NCI-H1694 (cell line): ENCODE measurements at places on chromosomes 4 and X.

DNA sequence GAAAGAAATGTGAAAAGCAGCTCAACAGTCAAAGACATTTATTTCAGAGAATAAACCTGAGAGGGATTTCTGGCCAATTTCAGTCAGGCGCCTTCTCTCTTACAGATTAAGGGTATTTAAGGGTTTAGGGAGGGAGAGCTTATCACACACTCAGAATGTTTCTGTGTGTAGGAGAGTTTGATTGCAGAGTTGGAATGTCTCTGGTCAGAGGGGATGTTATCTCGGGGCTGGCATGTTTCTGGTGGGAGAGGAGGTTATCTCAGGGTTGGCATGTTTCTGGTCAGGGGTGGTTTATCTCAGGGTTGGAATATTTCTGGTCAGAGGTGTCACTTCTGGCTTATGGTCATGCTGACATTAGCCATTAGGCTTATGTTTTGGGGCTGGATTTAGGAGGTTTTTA, 1920.5 kb upstream of the PCDH7 start:
- DNase-seq = no peak

DNA sequence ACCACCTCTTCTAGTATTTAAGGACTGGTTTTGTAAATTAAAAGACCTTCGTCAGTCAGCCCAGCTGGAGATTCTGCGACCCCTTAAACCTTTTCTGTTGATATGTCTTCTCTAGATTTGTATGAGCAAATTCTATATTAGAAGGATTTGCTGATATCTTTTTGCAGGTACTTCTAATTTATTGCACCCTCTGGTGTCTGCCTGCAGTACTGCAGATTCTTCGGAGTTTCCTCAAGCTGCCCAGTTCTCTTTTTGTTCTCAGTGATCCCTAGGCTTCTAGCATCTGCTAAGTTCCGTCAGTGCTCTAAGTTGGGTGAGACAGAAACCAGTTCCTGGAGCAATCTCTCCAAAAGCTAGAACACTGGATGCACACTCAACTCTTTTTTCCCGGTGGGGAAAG, 545.2 kb downstream of the C4orf33 start:
- DNase-seq = peak; percentile 38

DNA sequence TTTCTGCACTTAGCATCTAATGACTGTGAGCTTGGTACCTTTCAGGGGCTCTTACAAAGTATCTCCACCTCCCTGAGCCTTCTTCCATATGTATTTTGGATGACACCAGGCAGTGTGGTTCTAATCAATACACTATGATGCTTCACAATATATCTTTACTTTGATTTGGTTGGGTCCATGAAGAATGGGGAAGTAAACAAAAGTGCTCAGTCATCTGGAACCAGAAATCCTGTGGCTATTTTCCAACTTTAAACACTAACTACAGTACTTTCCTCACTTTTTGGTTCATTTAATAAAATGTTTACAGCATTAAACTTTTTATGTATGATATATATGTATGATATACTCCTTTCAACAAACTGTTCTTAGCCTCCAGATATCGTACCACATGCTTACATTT, 216.4 kb upstream of the AFF2 start:
- DNase-seq = no peak

DNA sequence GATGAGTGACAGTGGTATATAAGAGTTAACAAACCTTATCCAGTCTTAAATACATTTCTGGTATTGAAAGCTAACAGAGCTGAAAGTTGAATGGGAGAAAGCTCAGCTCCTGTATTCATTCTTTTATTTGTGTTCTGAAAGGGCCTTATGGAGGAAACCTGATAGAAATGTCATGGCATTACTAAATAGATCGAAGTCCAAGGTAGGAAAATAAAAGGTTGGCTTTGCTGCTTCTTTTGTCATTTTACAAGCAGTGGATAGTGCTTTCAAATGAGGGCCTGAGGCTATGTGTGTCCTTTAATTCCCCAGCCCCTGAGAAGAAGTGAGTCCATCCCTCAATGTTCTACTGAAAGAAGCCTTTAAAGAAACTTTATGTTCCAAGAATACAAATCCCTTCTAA, 974.3 kb upstream of the INTU start:
- no peak for DNase-seq

DNA sequence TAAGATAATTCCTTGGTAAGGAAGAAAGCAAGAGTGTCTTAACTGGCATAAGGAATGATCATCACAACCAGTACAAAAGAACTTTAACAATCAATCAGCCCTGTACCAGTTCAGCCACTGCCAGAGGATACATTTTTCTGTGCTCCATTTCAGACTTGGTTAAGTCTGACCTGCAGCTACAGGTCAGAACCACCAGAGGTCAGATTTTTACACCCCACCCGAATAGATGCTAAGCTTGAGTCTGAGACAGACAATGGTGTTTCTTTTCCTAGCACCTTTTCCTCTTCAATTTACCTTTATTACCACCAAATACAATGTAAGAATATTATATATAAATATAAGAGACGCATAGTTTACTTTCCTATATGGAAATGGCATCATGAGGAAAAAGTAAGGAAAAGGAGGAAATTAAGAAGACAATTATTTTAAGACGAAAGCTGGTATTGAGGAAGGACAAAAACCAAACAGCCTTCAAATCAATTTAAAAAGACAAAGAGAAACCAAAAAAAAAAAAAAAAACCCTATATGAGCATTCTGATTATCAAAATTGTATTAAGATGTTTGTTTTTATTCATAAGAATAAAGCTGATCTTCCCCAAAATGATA, 215.3 kb upstream of the TTC29 start:
- DNase-seq = peak; percentile 1

GRCh38 chrX:132795181-132795580, 163.2 kb downstream of the HS6ST2 start:
- no peak for DNase-seq

DNA sequence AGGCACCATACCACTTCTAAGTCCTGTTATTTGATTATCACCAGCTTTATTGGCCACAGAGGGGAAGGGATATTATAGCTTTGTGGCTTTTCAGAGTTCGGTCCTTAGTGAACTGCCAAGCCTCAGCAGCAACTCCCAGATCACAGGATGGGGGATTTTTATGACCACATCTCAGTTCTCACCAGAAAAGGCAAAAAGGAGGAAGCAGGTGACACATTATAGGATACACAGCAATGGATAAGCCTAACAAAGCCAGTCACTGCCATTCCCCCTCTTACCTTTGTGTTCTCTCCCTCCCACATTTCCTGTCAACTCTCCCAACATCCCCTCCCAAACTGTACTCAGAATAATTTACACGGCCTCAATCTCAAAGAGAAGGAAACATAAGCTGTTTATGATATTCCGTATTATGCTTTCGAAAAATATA, 142.8 kb downstream of the MGST2 start:
- DNase-seq = no peak

DNA sequence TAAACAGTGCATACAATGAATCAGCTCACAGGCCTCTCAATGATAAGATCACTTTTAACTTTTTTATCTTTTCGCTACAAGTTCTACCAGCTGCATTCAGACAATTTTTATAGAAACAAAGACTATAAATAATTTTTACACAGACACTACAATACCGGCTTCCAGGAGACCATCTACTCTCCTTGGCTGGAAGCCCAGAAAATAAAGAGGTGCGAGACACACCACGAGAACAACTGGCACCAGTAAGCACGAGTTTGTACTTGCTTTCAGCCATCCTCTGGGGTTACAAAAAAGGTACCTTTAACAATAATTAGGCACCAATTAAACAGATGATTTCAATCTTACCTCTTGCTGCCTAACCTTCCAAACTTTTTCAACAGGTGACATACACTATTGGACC, 11.2 kb upstream of the PRDX4 start:
- no peak for DNase-seq

- no peak for DNase-seq
Measured at GRCh38 chrX:17464194-17464593, 89.2 kb downstream of the NHS start.

DNA sequence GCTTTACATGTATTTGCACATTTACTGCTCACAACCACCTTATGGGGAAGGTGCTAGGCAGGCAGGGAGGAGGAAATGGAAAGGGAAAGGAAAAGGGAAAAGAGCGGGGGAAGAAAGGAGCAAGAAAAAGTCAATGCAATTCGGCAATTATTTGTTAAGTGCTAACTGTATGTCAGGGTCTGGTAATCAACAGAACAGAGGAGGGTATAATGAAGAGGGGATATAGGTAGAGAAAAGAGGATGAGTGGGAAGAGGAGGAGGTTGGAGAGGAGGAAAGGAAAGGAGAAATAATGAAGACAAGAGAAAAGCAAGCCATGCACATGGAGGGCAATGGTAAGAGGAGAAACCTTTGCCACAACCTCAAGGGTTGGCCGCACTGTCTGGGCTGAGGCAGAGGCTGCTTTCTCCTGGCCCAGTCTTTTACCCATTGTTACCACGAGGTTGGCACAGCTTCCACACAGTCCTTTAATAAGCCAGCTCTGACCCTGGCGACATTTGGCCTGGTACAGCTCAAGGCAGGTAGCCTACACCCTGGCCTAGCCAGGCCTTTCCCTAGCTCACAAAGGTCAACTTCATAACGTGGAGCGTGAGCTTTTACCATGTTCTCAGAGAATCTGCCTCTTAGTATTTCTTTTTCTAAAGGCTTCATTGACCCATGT, 836 bp downstream of the BTK start:
- DNase-seq = no peak

- peak; percentile 70 for DNase-seq
Measured at GRCh38 chr4:47372561-47372960, 90.9 kb downstream of the COMMD8 start.

GRCh38 chr4:112516066-112516470, at the start of gene NEUROG2:
Gene NEUROG2 (minus strand): TSS chr4:112516180. CDS start chr4:112515475, 705 bp downstream.
- DNase-seq = no peak

DNA sequence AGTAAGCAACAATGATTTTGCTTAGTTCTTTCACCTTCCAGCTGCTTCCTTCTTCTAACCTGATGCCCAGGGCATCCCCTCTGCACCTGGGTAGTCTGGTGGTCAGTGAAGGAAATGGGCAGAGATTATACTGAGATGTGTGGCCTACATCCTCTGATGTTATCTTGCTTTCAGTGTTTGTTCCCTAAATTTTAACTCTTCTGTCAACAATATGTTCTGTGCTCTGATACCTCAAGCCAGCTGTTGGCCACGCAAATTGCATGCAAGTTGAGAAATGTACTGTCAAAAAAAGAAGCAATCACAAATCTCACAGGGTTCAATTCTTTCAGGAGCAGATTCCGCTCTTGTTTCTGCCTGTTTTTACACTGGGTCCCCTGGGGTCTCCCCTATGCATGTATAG, 73.8 kb downstream of the FBXW7 start:
- DNase-seq = no peak

DNA sequence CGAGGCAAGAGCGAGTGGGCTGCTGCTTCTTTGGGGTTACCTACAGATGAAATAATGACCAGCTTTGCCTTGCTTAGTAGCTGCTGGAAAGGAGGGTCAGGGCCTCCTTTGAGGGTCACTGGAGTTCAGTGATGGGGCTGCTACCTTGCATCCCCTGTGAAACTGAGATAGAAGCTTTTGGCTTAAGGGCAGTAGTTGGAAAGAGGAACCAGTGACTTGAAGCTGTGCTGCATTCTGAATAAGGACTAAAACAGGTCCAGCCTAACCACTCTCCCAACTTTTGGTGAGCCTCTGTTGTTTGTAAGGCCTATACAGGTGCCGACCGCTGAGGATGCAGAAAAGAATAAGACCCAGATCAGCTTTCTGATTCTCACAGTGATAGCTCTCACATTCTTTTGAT, 41.2 kb downstream of the RASL11B start:
- DNase-seq = no peak

DNA sequence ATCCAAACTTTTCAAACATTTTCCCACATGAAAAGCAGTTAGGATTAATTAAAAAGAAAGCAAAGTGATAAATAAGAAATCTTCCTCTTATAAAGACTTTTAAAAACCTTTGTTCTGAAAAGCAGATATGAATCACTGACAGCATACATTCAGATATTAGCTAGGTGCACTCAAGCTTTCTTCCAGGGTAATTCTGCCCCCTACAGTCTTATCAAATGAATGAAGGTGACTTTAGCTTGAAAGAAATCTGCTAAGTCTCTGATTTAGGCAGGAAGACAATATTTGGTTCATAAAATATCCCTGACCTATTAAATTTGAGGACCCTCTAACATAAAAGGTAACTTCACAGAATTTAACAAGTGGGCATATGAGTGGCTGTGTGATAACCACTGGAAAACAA, 209.1 kb upstream of the FAM47A start:
- DNase-seq = no peak

DNA sequence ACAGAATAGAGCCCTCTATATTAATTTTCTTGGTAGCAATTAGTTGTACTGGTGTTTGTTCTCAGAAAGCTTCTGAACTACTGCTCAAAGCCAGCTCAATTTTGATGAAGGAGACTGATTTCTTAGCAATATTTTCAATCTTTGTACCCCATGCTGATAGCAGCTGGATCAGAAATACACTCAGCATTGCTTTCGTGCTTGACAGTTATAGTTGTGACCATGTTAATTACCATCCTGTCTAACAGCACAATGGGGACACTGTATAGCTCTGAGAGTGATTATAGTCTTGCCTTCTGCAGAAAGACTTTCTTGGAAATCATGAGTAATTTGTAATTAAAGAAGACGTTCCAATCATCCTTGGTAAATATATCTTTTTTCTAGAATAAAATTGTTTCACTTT, 79.7 kb upstream of the GNPDA2 start:
- no peak for DNase-seq

- no peak for DNase-seq
Measured at GRCh38 chrX:45584717-45585116, 384.0 kb upstream of the DIPK2B start.

GRCh38 chrX:103215425-103215991, 600 bp downstream of the BEX4 start:
- no peak for DNase-seq
